ENCODE measurements at places on chromosomes 6 and 20.

GRCh38 chr6:40419377-40419776 lies 167.8 kb downstream of the LRFN2 start:
- no peak for DNase-seq

DNA sequence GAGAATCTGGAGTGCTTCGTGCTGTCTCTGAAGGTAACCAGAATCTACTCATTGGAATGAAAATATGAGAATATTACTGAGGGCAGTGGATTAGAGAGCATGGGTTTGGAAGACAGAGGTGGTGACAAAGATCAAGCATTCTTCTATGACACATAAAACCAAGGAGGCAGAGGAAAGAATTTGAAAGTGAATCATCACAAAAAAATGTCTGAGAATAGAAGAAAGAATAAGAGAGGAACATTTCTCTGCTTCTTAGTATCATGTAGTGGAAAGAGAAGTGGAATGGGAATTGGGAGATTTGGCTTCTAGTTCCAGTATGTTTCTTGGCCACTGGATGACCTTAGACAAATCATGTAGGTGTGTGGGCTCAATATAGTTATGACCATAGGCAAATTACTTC lies 474.0 kb downstream of the TFAP2B start:
- no peak for DNase-seq

DNA sequence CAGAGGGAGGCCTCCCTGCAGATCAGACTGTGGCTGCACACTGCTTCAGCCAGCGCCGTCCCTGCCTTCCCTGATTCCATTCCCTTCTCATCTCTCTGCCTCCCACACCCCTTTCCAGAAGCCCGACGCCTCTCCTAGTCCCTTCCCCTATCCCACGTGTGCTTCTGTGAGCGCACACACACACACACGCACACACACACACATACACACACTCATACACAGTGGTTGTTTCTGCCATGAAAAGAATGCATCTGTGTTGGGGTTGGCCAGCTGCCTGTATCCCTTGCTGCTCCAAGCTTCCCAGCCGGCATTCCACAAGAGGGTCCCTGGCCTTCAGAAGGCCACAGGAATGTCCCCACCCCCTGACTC lies 51.7 kb downstream of the MOCS1 start:
- DNase-seq = no peak

GRCh38 chr6:109946979-109947378 lies 31.1 kb upstream of the GPR6 start:
- no peak for DNase-seq

DNA sequence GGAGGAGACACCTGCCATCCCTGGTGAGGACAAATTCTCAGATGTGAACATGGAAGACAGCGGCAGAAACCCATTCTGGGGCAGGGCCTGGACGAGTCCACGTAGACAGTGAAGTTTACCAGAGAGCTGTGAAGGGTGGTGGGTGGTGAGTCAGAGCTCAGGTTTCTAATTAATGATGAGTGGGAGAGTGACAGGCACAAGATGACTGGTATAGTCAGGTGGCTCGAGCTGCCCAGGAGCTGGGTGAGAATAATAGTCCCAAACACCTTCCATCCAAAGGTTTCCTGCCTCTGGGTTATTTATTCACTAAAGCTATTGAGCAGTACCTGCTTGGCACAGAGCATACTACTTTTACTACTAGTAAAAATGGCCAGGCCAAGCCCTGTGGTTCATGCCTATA lies 6.0 kb downstream of the TLDC2 start:
- DNase-seq = no peak

DNA sequence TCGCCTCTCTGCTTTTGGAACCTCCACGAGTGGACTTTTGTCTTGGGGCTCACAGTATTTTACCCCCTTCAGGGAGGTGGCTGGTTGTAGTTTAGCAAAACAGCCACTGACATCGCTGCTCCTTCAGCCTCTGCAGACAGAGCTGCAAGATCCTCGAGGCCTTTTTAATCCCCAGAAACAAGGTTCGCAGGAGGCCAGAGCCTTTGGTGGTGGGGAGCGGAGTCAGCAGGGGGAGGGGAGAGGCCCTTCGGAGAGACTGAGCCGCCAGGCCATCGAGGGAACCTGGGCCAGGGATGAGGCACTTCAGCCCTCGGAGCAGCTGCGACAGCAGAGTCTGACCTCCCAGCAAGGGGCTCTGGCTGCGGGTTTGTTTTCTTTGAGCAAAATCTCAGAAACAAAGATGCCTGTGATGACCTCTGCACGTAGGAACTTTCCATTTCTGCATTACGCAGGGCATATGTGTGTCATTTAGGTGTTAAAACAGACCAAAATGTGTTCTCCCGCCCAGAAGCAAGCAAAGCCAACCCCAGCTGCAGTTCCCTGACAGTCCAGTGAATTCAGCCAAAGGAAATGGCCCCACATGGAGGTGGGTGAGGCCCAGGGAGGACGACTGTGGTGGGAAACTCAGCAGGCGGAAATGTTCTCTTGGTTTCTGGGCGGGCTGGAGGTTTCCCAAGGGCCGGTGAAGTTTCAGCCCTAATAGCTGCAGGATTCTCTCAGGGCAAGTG lies 171.2 kb upstream of the SULF2 start:
- no peak for DNase-seq

- DNase-seq = no peak
Measured at GRCh38 chr6:55220961-55221360, 46.6 kb downstream of the HCRTR2 start.

- DNase-seq = no peak
Measured at GRCh38 chr6:134714679-134715078, 235.2 kb downstream of the ALDH8A1 start.

GRCh38 chr20:13625304-13625979 lies 13.3 kb downstream of the TASP1 start:
- no peak for DNase-seq

- DNase-seq = no peak
Measured at GRCh38 chr6:166786704-166787293, 159.7 kb upstream of the RPS6KA2 start.

- no peak for DNase-seq
Measured at GRCh38 chr20:48324744-48325143, 503.1 kb downstream of the PREX1 start.

DNA sequence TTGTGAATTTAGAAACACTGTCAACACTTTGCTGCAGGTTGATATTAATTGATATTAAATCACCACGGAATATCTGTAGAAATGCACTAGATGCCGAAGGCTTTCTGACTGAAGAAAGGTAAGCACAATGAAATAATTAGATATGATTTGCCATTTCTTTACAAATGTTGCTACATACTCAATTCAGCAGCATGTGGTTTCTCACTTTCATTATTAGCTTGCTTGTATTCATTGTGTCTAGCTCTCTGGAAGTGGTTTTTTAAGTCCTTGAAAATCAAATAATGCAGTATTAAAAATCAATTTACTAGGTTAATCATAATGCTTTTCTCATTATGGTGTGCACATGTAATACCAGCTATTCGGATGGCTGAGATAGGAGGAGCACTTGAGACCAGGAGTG lies 231.3 kb upstream of the MARCKS start:
- DNase-seq = no peak

DNA sequence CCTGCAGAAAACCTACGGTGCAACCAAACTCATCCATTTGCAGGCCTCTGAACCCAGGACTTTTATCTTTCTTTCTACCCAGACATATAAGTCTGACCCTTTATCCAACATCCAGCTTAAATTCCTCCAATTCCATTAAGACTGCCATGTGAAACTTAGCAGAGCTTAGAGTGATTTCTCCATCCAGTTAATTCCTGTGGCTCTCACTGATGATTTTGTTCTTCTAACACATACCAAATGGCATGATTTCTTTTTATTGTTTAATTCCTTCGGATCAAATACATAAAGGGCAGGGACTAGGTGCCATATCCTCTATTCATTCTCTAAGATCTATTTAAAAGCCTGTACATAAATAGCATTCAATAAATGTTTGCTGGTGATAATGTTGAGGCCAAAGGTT lies 92.9 kb downstream of the TASP1 start:
- no peak for DNase-seq

- no peak for DNase-seq
Measured at GRCh38 chr6:140956571-140957369, 1176.0 kb upstream of the GJE1 start.

DNA sequence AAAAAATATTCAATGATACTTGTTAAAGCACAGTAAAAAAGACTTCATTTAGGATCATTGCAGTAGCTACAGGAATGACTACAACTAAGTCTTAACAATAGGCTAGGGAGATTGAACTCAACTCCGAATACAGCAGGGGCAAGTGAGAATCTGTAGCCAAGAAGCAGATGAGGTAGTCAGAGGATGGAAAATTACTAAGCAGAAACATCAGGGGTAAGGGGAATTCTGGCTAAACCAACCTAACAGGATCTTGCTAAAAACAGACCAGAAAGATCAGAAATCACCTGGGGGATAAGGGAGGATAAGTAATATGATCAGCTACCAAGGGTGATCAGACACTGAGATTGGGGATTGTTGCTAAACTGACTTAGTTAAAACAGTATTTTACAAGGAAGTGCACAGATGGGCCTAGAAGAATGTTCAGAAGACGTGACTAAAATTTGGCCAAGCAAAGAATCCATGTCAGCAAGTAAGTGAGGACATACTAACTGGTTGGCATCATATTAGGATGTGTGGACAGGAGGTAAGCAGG lies 217.5 kb downstream of the TENT5A start:
- no peak for DNase-seq

All from spleen (tissue), 13 donors.